Hippocampal formation (tissue), 2 donors: ENCODE measurements at places on chromosomes 1 and 21.

- DNase-seq: no peak
These were observed 3.1 kb downstream of the IGSF3 start for GRCh38 chr1:116664366-116664977.

DNA sequence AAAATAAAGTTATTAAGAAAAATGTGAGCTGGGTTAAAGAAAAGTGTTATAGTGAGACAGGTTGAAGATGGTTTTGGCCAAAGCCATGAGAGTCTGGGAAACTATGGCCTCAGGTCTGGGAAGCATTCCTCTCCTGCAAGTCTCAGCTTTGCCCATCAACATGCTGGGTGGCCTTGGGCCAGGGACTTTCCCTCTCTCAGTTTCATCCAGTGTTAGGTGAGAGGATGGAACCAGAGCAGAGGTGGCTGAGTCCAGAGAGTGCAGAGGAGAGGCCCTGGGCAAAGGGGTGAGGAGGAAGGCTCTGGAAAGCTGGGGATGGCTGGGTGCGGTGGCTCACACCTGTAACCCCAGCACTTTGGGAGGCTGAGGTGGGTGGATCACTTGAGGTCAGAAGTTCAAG lies 10.5 kb downstream of the PADI2 start:
- DNase-seq: no peak

GRCh38 chr1:3148171-3148570 lies 79.2 kb downstream of the PRDM16 start:
- DNase-seq: no peak

GRCh38 chr1:11214698-11215380 lies 25.7 kb downstream of the ANGPTL7 start:
- DNase-seq: no peak

- DNase-seq: peak; percentile 81
These were observed 73.3 kb downstream of the MRPL37 start for GRCh38 chr1:54273092-54273794.

GRCh38 chr1:223082914-223083313 lies 60.1 kb downstream of the TLR5 start:
- DNase-seq: no peak

DNA sequence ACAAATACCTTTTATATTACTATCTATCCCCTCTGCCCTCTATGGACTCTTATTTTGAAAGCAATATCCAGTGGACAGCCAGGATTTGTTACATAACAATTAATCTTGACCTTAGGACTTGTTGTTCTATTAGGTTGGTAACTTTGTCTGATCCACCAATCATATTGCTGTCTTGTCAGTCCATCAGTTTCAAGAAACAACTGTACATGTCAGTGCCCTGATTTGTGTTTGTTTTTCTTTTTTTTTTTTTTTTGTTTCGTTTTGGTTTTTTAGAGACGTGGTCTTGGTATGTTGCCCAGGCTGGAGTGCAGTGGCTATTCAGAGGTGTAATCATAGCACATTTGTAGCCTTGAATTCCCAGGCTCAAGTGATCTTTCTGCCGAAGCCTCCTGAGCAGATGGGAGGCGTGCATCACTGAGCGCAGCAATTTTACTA lies 1.5 kb upstream of the SCP2 start:
- peak; percentile 2 for DNase-seq

- no peak for DNase-seq
These were observed 126.5 kb downstream of the ADSS2 start for GRCh38 chr1:244325056-244325758.

- no peak for DNase-seq
These were observed 254.0 kb downstream of the BRINP2 start for GRCh38 chr1:177424744-177425143.

DNA sequence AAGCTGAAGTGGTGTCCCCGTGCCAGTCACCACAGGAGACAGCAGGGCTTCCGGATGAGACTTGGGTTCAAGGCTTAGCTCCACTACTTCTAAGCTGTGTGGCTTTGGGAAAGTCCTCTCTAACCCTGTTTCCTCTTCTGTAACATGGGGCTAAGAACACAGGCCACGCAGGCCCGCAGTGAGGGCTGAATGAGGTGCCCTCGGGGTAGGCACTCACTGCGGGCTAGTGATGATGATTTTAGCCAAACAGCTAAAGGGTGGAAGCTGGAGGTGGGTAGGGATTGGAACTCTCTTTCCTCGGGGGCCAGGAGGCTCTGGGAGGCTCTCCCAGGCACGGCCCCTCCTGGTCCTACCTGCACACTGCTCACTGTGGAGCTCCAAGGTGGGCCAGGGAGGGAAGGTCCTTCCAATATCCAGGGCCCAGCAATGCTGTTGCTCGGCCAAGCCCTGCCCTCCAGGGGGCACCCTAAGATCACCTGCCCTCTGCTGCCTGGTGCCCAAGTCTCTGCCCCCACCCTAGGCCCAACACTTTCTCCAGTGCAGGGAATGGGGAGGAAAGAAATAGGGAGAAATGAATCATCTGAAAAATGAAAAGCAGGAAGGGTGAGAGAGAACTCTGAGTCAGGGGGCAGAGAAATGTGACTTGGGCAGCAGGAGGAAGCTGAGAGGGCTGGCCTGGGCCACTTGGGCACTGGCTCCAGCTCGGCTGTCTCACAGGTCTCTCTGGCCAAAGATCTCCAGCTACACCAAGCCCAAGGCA lies 19.2 kb upstream of the EVA1B start:
- DNase-seq: no peak

GRCh38 chr1:30572192-30572591 lies 151.2 kb downstream of the MATN1 start:
- DNase-seq: no peak

- no peak for DNase-seq
These were observed 26.6 kb downstream of the ATF6 start for GRCh38 chr1:161792740-161793139.

GRCh38 chr1:44170281-44170823 lies 28.9 kb upstream of the KLF18 start:
- DNase-seq: no peak

DNA sequence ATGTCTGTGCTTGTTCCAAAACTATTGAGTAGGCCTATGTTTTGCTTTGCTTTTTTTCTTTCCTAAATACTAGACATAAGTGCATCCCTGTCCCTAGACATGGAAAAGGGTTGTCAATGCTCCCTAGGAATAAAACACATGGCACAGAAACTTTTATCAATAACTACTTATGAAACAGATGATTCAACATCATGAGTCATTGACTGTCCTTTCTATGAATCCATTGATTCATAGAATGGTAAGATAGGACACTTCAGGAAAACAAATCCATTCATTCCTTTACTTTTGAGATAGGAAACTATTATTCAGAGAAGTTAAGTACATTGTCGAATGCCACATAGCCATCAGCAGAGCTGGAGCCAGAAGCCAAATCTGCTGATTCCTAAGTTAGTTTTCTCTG lies 147.5 kb downstream of the TSEN15 start:
- no peak for DNase-seq

- peak; percentile 89 for DNase-seq
These were observed 1.4 kb downstream of the NCAM2 start for GRCh38 chr21:20999659-21000058.

DNA sequence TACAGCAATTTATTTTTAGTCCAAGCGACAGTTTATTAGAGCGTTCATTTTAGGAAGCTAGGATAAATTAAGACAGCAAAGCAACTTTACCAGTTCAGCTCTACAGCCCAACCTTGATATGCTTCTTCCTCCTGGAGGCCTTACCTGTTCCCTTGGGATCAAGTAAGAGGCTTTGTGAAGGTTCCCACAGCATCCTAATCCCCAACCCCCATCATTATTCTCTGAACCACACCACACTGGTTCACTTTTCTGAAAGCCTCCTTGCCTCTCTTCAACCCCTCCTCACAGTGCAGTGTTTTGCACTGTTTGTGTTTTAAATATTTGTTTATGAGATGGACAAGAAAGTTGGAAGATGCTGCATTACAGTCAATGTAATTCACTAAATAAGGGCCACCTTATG lies 126.3 kb upstream of the CXADR start:
- no peak for DNase-seq

GRCh38 chr1:214165850-214166374 lies 115.0 kb upstream of the SMYD2 start:
- DNase-seq: no peak

DNA sequence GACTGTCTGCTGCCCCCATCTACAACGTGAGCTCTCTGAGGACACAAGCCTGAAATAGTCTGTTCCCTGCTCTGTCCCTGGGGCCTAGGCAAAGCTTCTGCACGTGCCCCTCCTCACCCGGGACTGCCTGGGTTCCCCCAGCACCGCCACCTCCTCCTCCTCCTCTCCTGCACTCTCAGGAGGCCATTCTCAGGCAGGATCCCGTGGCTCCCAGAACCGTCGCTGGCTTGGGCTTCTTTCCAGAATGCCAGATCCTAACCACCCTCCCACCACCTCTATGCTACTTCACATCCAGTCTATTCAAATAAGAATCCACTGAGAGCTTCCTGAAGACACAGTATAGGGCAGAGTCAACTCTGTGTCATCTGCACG lies 11.2 kb downstream of the NPHP4 start:
- DNase-seq: no peak

DNA sequence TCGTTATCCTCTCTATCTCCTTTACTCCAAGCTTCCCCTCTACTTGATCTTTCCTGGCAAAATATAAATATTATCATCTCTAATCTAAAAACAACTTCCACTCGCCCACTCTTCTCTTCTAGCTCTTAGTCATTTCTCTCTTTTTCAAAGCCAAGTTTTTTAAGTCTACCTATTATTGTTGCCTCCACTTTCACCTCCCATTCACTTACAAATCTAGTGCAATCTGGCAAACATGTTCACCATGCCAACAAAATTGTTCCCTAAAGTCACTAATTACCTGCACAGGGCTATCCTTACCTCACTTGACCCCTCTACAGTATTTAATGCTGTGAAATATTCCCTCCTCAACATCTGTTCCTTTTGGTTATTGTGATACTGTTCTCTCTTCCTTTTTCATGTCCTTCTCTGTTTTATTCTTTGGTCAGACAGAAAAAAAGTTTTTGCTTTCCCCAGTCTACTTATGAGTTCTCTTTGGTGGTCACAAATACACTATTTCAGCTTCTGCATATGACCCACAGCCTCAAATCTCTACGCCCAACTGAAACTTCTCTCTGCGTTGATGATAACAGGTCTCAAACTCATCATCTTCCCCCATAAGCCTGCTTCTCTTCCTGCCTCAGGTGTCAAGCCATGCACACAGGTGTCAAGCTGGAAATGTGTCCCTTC lies 31.9 kb upstream of the RAP1A start:
- no peak for DNase-seq

DNA sequence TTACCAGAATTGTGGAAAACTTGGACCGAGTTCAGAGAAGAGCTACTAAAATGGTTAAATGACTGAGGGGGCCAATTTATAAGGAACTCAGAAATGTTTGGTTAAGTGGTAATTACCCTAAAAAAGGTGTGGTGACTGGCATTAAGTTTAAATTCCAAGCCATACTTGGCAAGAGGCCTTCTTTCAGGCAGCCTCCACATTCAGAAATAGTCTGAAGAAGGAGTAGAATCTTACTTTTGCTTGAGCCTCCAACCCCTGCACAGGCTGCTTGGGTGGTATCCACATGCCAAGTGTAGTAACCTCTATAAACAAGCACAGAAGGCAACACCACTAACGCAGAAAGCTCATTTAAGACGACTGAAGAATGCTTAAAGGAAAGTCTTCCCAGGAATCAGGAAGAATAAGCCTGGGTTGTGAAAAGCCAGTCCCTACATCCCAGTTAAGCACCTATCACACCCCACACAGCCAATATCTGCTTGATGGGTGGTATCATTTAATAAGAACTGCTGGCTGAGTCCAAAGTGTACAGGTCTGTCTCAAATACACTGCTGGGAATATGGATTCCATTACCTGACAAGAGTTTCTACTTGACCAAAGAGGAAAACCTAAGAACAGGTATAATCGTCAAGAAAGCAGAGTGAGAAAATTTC lies 13.7 kb upstream of the GORAB start:
- DNase-seq: no peak

- DNase-seq: no peak
These were observed 149.8 kb downstream of the RUNX1 start for GRCh38 chr21:34899302-34899701.

- DNase-seq: no peak
These were observed 9.5 kb downstream of the DENND2D start for GRCh38 chr1:111190931-111191451.

DNA sequence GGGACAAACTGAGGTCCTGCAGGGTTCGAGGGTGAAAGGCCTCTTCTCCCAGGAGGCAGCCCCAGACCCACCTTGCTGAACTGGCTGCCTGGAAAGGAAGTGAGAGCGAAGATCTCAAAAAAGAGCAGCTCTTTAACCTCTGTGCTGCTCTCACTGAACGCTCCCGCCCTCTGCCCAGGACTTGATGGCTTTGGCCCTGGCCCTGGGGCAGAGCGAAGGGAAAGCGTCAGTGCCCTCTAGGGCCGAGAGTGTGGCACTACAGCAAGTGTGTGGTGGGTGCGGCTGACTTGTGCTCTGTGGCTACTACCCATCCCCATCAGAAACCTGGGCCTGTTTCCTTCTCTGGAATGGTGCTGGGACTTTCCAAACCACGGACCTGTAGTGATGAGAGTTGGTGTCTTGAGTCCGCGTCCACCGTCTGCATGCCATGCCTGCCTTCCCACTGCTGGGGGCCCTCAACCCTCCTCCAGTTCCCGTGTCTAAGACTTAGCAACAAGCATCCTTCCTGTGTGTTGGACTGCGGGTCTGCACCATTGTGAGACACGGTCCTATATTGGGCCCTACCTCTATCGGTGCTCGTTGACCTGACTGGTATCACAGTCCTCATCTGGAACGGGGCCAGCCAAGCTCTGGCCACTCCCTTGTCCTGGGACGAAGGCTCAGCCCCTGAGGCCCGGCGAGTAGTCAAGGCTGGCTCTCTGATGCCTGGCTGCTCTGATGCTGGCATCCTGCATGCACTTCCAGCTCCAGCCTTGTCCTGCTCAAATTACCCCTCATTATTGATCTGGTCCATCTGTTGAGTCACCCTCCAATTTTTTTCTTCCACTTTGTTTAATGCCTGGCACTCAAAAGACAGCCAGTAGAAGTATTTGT lies 180.3 kb downstream of the DISC1 start:
- DNase-seq: peak; percentile 41

DNA sequence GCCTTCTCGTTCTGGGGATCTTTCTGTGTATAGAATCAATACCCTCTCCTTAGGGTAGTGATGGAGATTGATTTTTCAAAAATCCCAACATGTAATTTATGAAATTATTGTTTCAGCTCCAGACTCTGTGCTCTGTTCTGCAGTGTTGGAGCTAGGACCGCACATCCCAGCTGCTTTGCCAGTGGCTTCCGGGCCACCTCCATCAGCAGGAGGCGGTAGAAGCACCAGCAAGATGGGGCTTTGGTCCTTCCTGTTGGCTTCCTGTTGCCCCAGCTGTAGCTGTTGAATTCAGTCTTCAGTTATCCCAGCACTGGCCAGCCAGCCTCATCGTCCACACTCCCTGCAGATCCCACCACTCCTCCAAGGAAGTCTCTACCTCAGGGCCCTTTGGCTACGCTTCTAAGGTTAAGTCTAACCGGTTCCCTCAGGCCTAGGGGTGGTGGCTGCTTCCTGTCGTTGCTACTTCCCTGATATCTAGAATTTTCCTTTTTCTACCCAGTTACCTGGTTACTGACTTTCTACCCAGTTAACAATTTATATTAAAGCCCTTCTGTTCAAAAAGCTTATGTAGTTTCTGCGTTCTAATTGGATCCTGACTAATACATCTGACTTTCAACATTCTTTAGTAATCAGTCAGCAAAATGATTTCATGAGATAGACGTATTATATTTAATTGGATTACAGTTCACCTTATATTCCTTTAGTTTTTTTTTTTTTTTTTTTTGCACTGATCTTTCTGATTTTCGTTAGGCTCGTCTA lies 24.6 kb downstream of the GALNT2 start:
- DNase-seq: no peak

- DNase-seq: no peak
These were observed 61.7 kb downstream of the CASQ2 start for GRCh38 chr1:115706587-115707425.

GRCh38 chr1:239112101-239112935 lies 274.1 kb upstream of the CHRM3 start:
- no peak for DNase-seq

GRCh38 chr1:91877574-91878208 lies 8.3 kb downstream of the TGFBR3 start:
- no peak for DNase-seq
